Inflammatory macrophage treated with lipopolysaccharide for 1 hour (primary cell): ENCODE measurements at places on chromosomes 1 and 21.

- DNase-seq: no peak
Observed at GRCh38 chr1:105608713-105609112, 1447.8 kb upstream of the PRMT6 start.

DNA sequence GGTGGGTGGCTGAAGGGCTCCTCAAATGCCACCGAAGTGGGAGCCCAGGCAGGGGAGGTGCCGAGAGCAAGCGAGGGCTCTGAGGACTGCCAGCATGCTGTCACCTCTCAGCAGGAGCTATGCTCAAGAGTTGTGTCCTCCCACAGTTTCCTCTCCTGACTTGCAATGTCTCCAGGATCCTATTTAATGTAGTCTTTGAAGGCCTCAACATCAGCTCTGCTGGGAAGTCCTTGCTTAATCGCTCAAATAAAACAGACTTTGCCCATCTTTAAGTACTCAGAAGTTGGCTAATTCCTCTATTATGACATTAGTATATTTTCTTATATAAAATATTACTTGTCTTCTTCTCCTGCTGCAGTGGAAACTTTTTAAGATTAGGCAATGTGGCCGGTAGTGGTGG lies 154.2 kb upstream of the NRIP1 start:
- DNase-seq: peak; percentile 52

GRCh38 chr21:33067043-33067442 lies 2.9 kb upstream of the OLIG1 start:
- no peak for DNase-seq

DNA sequence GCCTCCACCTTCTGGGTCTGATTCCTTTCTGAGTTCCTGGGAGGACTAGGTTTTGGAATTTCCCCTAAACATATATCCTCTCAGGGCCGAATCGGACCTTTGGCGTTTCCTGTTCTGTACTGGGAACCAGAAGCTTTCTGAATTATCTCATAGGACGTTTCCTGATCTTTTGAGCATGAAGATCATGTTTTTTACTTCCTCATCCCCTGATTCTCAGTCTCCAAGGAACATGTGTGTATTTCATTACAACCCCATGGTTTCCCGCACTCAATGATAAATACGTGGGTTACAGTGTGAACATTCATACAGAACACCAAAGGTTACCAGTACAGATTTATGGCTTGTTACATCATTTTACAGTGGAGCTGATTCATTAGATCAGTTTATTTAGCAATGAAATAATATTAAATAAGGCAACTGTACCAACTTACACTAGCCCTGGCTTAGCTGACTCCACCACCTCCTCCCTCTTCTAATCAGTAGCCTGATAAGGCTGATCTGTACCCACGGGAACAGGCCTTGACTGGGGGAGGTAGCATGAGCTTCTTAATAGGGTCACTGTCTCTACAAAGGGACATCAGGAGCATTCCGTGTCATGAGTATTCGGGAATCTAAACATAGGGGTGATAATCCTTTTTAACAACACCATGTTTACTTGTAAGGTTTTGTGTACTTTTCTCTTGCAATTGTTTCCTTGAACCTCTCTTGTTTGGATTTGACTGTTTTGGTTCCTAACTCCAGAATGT lies 57.8 kb upstream of the ERRFI1 start:
- DNase-seq: peak; percentile 83

DNA sequence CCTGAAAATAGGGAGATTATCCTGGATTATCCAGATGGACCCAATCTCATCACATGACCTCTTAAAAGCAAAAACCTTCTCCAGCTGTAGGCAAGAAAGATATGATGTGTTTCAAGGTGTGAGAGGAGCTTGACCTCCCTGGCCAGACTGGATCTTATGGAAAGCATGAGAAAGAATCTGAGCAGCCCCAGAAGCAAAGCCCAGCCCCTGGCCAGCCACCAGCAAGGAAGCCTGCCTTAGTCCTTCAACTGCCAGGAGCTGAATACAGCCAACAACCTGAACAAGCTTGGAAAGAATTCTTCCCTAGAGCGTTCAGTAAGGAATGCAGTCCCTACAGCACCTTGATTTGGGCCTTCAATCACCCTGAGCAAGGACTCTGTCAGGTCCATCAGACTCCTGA lies 375.0 kb upstream of the CHRM3 start:
- DNase-seq: no peak

DNA sequence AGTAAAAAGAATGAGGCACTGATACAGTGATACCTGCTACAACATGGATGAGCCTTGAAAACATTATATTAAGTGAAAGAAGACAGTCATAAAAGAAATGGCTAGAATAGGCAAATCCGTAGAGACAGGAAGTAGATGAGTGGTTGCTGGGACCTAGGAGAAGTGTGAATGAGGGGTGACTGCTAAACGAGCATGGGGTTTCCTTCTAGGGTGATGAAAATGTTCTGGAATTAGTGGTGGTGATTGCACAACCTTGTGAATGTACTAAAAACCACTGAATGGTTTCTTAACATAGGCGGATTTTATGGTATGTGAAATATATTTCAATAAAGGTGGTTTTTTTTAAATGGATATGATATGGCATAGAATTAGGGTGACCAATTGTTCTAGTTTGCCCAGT lies 12.6 kb upstream of the SERINC2 start:
- DNase-seq: peak; percentile 78

DNA sequence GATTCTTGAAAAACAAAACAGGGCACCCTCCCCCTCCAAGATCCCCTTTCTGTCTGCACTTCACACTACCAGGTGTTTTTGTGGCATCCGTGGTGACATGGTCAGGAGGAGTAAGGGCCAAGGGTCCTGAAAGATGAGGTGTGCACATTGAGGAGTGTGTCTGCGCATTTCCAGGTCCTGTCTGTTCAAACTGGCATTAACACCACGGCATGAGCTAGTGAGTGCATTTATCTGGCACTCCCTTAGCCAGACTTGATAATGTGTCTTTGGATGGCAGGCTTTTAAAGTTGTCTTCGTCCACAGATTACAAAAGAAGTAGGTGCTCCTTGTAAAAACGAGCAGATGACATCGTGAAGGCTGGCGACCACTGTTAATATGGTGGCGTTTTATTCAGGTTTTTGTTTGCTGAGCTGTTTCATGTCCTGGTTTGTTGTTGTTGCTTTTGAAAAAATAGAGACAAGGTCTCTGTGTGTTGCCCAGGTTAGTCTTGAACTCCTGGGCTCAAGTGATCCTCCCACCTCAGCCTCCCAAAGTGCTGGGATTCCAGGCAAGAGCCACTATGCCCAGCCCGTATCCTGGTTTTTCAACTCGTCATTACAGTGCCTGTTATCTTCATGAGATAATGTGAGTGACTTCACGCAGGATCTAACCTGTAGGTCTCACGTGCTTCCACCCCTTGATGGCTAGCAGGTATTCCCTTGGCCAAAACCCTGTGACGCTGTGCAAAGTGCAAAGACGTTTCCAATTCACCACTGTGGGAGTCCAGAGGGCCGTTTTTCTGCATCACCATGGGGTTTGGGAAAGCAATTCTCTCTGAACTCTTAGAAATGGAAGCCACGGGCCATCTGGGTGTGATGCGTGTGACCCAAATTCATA lies 4.2 kb downstream of the TMEM51 start:
- no peak for DNase-seq

GRCh38 chr1:241401156-241401555 lies 44.2 kb upstream of the RGS7 start:
- DNase-seq: no peak

GRCh38 chr1:110668549-110668948 lies 6.2 kb downstream of the KCNA3 start:
- DNase-seq: peak; percentile 73

DNA sequence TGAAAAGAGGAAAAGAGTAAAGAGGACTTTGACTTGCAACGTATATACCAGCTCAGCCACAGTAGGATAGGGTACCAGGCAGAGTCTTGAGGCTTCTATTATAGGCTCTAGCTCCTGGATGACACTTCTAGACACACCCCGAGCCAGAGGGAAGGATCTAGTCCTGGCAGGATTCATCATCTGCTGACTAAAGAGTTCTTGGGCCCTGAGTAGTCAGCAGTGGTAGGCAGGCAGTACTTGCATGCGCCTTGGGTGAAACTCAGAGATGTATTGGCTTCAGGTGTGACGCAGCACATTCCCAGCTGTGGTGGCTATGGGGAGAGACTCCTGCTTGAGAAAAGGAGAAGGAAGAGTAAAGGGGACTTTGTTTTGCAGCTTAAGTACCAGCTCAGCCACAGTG lies 162.3 kb upstream of the APP start:
- DNase-seq: no peak

DNA sequence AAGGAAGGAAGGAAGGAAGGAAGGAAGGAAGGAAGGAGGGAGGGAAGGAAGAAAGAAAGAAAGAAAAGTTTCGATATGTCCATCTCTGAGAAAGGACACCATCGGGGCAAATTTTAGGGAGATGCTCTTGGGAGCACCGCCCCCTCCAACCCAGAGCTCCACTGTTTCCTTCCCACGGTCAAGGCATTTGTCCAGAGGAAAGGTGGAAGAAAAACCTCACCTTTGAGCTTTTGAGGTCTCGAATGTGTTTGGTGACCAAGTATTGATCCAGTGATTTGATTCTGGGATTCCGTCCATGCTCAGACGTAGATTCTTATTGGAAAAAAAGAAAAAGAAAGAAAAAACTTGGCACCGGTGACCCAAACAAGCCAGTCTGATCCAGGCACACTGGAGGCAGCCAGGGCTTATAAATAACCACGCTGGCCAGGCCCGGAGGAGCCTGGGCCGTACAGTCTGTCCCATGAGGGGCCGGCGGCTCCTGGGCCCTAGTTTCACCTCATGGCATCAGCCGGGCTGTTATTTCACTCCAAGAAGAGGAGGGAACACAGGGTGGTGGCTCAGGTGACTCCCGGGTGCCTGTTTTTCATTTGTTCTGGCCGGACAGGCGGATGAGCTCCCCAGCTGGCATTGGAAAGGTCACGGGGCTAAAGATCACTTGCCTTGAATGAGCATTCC lies 36.1 kb upstream of the SLC25A33 start:
- no peak for DNase-seq

- no peak for DNase-seq
Observed at GRCh38 chr21:16797540-16797939, 715.3 kb upstream of the CXADR start.
